ENCODE measurements at places on chromosomes 6 and 20.

DNA sequence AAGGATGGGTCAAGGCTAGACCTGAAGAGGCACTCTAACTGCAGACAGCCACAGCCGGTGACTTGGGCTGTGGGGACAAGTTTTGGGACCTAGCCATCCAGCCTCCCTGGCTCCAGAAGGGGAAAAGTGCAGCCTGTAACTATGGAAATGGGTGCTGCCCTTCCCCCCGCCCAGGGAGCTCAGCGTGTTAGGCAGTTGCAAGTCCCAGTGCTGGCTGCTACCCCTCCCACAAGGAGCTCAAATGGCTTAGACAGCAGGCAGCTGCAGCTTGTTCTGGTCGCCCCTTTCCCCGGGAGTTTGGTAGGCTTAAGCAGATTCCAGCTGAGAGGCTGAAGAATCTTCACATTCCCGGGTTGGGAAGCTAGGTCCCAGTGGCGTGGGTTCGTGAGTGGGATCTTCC lies 162.6 kb downstream of the FAM83B start:
- DNase-seq = no peak

DNA sequence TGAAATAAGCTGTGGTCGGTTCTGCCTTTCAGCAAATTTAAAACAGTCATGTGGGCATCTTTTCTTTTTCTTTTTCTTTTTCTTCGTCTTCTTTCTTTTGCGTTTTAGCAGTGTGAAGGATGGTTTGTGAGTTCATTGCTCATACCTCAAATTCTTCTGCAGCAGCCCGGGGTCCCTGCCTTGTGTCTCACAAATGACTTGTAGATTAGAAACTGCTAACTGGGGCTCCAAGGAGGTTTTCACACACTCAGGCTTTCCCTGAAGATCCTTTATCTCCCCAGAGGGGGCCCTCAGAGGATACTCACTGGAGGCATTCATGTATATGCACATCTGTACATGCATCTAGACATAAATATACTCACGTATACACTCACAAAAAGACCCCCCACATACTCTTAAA lies 1.7 kb downstream of the SMOC2 start:
- DNase-seq = no peak

GRCh38 chr6:17233531-17233930 lies 47.6 kb upstream of the RBM24 start:
- no peak for DNase-seq

GRCh38 chr6:169776379-169776778 lies 25.0 kb downstream of the ERMARD start:
- DNase-seq = no peak

DNA sequence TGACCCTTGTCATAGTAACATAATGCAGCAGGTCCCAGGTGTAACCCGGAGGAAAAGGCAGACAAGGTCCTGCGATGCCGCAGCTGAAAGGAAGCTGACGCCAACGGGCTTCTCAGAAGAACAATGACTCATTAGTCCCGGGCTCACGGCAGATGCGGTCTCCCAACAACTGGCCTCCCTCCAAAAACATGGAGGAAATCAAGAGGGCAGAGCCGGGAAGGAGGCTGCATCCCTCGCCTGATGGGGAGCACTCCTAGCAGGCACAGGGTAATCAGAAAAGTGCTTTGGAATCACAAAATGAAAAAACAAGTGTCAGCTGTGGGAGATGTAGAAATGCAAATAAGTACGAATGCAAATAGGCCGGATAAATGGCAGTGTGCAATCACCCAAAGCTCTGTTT lies 165.2 kb upstream of the AGPAT4 start:
- DNase-seq = peak; percentile 72

DNA sequence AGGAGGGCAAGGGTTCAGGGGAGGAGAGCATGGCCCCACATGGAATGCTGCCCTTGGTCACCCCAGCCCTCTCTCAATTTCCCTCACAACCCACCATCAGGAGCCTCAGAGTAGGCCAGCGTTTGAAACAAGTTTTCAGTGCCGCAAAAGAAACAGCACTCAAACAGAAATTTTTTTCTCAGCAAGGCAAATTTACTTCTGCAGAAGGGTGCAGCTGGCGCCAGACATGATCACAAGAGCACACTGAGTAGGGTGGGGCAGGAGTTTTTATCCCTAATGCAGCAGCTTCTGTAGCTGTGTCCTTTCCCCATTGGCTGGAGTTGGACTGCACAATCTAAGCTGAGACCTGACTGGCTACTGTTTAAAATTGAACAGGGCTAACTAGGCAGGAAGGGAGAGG lies 287.8 kb upstream of the CDYL start:
- DNase-seq = no peak

DNA sequence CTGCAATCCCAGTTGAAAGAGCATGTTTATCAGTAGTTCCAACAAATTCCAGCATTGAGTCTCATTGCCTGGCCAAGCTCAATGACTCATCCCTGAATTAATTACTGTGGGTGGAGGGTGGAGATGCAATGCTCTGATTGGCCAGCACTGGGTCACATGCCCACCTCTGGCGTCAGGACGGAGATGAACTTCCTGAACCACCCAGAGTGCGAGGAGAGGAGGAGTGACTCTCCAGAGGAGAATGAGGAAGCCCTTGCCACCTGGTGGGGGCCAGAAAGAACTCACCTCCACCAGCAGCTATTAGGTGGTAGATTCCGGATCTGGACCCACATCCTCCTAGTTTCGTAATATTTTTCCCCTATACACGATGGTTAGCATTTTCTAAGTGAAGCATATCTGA lies 283.9 kb downstream of the TBC1D7 start:
- no peak for DNase-seq

- DNase-seq = peak; percentile 31
Measured at GRCh38 chr6:30234356-30234755, 21.1 kb upstream of the TRIM26 start.

GRCh38 chr6:14549304-14549770 lies 431.8 kb downstream of the CD83 start:
- no peak for DNase-seq

DNA sequence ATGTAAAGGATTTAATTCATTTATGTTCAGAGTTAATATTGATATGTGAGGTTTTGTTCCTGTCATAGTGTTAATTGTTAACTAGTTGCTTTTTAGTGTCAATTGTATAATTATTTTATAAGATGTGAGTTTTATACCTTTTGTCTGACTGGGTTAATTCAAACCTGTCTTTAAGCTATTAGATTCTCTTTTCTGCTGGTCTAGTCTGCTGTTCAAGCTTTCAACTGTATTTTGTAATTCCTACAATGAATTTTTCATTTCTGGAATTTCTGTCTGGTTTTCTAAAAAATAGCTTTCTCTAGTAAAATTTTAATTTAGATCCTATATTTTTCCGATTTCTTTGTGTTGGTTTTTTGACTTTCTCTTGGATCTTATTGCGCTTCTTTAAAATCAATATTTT lies 26.5 kb downstream of the IGF2R start:
- DNase-seq = no peak

GRCh38 chr20:9142809-9143208 lies 73.9 kb downstream of the PLCB4 start:
- no peak for DNase-seq

DNA sequence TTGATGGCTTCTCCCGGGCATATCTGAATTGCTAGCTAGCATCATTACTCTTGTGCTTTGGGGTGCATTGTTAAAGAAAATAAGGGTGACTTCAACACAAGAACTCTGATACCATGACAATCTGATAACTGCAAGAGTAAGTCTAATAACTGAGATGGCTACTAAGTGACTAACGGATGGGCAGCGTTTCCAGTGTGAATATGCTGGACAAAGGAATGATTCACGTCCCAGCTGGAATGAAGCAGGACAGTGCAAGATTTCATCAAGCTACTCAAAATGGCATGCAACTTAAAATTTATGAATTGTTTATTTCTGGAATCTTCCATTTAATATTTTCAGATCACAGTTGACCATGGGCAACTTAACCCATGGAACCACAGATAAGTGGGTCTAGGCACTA lies 31.7 kb downstream of the MOXD1 start:
- no peak for DNase-seq

- DNase-seq = no peak
Measured at GRCh38 chr6:26241033-26241895, 123.7 kb upstream of the BTN3A2 start.

- no peak for DNase-seq
Measured at GRCh38 chr6:75863784-75864183, 114.7 kb downstream of the MYO6 start.

GRCh38 chr6:72861935-72862432 lies 240.1 kb downstream of the KCNQ5 start:
- peak; percentile 4 for DNase-seq
